ENCODE measurements at places on chromosomes 12 and 14.

DNA sequence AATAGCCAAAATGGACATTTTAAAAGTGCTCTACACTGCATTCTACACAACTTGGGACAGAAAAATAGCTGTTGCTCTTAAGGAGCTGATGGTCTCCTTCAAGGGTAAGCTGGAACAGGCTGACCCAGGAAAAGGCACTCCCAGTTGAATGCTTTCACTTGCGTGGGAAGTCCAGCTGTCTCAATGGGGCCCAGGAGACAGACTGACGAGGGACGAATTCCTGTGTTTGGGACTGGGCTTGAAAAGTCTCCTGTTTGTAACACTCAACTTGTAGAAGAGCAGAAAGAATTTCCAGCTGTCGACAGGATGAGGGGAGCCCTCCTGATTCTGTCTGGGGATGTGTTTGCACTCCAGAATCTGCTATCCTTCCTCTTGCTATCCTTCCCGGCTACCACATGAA, 180.8 kb downstream of the ZFP36L1 start:
- H3K27me3 ChIP-seq = no peaks in the 10 kb centered on the region
- no peak for DNase-seq
- H3K4me1 ChIP-seq = no peaks in the 10 kb centered on the region
- H3K36me3 ChIP-seq = peaks cover 26% of the 10 kb centered on the region
- H3K27ac ChIP-seq = no peak overlapping the region

GRCh38 chr14:56562883-56563282, 16.7 kb upstream of the TMEM260 start:
- no peaks in the 10 kb centered on the region for H3K4me1 ChIP-seq
- no peak overlapping the region for H3K27ac ChIP-seq
- H3K4me3 ChIP-seq = no peak overlapping the region
- DNase-seq = no peak
- H3K27me3 ChIP-seq = peaks cover 52% of the 10 kb centered on the region

- no peaks in the 10 kb centered on the region for H3K27me3 ChIP-seq
- no peak for DNase-seq
- H3K4me3 ChIP-seq = no peak overlapping the region
- H3K27ac ChIP-seq = no peak overlapping the region
Observed at GRCh38 chr12:78226763-78227162, 396.1 kb downstream of the NAV3 start.

DNA sequence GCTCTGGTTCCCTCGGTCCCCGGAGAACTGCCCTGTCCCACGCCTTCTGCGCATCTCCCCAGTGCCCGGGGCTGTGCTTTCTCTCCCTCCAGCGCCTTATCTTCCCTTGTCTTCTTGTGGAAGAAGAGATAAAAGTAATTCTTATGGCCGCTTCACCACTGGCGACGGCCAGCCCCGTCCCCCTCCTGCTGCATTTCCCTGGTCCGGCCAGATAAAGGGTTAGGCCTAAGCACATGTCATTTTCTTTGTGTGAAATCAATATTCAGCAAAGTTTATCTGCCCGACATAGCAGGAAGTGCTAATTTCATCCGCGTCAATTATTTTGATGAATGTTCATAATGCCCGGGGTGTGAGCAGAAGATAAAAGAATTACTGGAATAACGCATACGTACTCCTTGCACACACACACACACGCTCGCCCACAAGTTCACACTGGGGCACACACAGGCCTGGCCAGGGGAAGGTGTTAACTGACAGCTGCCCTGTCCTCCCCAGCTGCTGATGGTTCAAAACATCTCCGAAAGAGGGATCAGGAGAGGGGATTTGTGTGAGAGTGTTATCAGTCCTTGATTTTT, 177.7 kb upstream of the LHX5 start:
- DNase-seq = no peak
- H3K4me3 ChIP-seq = no peak overlapping the region
- peaks cover 58% of the 10 kb centered on the region for H3K27me3 ChIP-seq

DNA sequence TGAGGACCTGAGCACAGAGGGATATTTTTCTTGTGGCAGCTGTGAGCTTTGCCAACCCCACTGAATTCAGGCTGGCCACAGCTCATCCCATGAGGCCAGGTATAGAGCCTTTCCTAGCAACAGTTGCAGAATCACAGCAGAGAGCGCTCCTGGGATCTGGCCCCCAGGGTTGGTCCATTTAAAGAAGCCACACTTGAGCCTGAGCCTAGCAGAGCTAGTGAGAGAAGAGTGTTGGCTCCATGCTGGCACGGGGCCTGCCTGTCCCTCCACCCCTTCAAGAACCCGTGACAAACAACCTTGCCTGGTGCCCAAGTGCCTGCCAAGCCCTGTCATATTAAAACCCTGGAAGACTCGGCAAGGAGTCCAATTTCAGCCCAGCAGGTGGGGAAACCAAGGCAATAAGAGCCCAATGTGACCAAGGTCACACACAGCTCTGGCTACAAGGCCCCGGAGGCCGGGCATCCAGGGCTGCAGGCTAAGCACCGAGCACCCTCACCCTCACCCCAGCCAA, 91.6 kb downstream of the LRRC74A start:
- no peaks in the 10 kb centered on the region for H3K36me3 ChIP-seq
- peak overlapping the region; percentile 89 for H3K27ac ChIP-seq
- peak overlapping the region; percentile 63 for H3K4me3 ChIP-seq
- no peaks in the 10 kb centered on the region for H3K27me3 ChIP-seq
- no peak for DNase-seq

DNA sequence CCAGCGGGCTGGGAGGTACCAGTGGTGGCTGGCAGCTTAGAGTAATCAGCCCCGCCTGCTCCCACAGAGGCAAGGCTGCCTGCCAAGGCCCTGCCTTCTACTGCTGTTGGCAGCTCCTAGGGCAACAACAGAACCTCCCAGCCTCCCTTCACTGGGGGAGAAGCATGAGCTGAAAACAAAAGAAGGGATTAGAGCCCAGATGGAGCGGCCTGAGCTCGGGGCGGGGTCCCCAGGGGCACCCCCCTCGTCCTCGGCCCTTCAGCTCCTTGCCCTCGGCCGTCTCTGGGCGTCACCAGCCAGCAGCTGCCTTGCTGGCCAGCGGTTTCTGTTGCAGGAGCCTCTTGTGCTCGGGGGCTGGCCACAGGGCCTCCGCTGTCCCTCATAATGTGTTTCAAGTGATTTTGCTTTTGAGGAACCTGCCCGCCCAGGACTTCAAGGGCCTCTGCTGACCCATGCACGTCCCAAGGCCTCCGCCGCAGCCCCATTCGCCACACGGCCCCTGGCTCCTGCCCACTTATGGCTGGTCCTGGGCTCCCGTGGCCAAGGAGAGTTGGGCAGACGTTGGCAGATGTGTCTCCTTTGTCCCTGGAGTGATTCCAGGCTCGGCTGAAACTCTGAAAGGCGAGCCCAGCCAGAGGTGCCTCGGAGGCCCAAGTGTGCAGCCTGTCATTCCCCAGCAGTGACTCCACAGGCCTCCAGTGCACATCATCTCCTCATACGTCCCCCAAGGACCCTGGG, 49.7 kb downstream of the PSMA6 start:
- H3K27ac ChIP-seq = peak overlapping the region; percentile 6
- no peak overlapping the region for H3K4me3 ChIP-seq
- DNase-seq = no peak
- no peaks in the 10 kb centered on the region for H3K36me3 ChIP-seq
- H3K4me1 ChIP-seq = peaks cover 15% of the 10 kb centered on the region

DNA sequence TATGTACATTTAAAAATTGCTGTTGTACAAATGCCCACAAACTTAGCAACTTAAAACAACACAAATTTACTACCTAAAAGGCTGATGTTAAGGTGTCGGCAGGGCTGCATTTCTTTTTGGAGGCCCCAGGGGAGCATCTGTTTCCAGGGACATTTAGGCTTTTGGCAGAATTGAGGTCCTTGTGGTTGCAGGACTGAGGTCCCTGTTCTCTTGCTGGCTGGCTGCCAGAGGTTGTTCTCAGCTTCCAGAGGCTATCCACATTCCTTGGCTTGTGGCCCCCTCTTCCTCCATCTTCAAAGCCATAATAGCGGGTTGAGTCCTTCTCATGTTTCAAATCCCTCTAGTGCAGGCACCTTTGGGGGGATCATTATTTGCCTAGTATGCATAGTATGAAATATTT, 22.4 kb upstream of the KRT83 start:
- H3K27me3 ChIP-seq = peaks cover 5% of the 10 kb centered on the region
- no peak overlapping the region for H3K27ac ChIP-seq
- DNase-seq = no peak
- H3K4me1 ChIP-seq = no peaks in the 10 kb centered on the region
- H3K36me3 ChIP-seq = no peaks in the 10 kb centered on the region

- DNase-seq = no peak
- H3K4me1 ChIP-seq = no peaks in the 10 kb centered on the region
Observed at GRCh38 chr12:111135293-111135832, 215.0 kb upstream of the MYL2 start.

DNA sequence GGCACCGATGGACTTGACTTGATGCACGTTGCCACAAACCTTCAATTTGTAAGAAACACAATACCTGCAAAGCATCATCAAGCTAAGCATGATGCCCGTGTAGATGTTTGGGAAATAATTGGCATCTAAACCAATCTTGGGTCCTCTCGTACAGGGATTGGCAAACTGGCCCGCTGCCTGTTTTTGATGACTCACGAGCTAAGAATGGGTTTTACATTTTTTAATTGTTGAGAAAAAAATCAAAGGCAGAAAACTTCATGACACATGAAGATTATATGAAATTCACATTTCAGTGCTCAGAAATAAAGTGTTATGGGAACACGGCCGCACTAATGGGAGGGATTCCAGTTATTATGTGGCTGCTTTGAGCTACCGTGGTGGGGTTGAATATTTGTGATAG, 10.9 kb downstream of the MTA1 start:
- H3K27ac ChIP-seq = no peak overlapping the region
- peaks cover 38% of the 10 kb centered on the region for H3K36me3 ChIP-seq
- H3K4me1 ChIP-seq = peaks cover 12% of the 10 kb centered on the region

DNA sequence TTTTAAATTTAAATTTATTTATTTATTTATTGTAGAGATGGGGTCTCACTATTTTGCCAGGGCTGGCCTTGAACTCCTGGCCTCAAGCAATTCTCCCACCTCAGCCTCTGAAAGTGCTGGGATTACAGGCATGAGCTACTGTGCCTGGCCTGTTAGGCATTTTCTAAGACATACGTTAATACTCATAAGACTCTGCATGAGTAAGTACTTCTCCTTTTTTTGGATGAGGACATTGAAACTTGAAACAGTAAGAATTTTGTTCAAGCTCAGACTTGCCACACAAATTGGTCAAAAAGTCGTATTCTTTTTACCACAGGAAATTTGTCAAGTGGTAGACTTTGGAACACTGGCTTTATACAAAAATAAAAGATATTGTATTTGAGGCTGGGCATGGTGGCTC, 187.4 kb upstream of the RASSF8 start:
- no peaks in the 10 kb centered on the region for H3K27me3 ChIP-seq
- DNase-seq = no peak

DNA sequence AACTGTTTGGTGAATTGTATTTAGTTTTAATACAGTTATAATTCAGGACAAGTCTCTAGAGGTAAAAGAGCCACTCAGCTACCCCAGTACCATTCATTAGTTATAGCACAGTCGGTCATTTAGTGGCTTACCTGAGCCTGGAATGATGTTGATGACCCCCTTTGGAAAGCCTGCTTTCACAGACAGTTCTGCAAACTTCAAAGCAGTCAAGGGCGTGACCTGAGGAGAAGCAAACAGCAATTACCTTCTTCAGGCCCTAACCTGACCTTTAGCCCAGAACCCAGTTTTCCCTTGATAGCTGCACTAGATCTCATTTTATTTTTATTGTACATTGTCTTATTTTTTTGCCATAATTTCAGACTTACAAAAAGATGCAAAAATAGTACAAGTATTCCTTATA, 43.8 kb downstream of the ALDH1L2 start:
- no peak overlapping the region for H3K4me3 ChIP-seq
- no peak for DNase-seq
- H3K27me3 ChIP-seq = no peaks in the 10 kb centered on the region

- no peak overlapping the region for H3K4me3 ChIP-seq
- H3K4me1 ChIP-seq = no peaks in the 10 kb centered on the region
- no peaks in the 10 kb centered on the region for H3K27me3 ChIP-seq
- no peak for DNase-seq
- no peak overlapping the region for H3K27ac ChIP-seq
Observed at GRCh38 chr12:28814246-28814645, 334.8 kb upstream of the FAR2 start.

GRCh38 chr14:72743626-72744025, 150.3 kb downstream of the DPF3 start:
- H3K36me3 ChIP-seq = peaks cover 7% of the 10 kb centered on the region
- no peak overlapping the region for H3K4me3 ChIP-seq
- no peak for DNase-seq
- H3K27ac ChIP-seq = no peak overlapping the region
- no peaks in the 10 kb centered on the region for H3K27me3 ChIP-seq

GRCh38 chr12:27383429-27384260, 51.0 kb downstream of the BMAL2 start:
- no peak overlapping the region for H3K27ac ChIP-seq
- peak; percentile 77 for DNase-seq
- H3K4me3 ChIP-seq = no peak overlapping the region
- no peaks in the 10 kb centered on the region for H3K36me3 ChIP-seq
- no peaks in the 10 kb centered on the region for H3K4me1 ChIP-seq
- no peaks in the 10 kb centered on the region for H3K27me3 ChIP-seq

GRCh38 chr14:89342049-89342448, 75.0 kb downstream of the FOXN3 start:
- no peaks in the 10 kb centered on the region for H3K27me3 ChIP-seq
- peaks cover 45% of the 10 kb centered on the region for H3K4me1 ChIP-seq
- no peak for DNase-seq
- peaks cover 14% of the 10 kb centered on the region for H3K36me3 ChIP-seq
- H3K27ac ChIP-seq = no peak overlapping the region
- H3K4me3 ChIP-seq = no peak overlapping the region

GRCh38 chr12:107704041-107704440, 18.4 kb downstream of the PWP1 start:
- peaks cover 80% of the 10 kb centered on the region for H3K36me3 ChIP-seq
- H3K27me3 ChIP-seq = no peaks in the 10 kb centered on the region
- H3K4me1 ChIP-seq = no peaks in the 10 kb centered on the region
- no peak for DNase-seq
- H3K4me3 ChIP-seq = no peak overlapping the region
- H3K27ac ChIP-seq = no peak overlapping the region

DNA sequence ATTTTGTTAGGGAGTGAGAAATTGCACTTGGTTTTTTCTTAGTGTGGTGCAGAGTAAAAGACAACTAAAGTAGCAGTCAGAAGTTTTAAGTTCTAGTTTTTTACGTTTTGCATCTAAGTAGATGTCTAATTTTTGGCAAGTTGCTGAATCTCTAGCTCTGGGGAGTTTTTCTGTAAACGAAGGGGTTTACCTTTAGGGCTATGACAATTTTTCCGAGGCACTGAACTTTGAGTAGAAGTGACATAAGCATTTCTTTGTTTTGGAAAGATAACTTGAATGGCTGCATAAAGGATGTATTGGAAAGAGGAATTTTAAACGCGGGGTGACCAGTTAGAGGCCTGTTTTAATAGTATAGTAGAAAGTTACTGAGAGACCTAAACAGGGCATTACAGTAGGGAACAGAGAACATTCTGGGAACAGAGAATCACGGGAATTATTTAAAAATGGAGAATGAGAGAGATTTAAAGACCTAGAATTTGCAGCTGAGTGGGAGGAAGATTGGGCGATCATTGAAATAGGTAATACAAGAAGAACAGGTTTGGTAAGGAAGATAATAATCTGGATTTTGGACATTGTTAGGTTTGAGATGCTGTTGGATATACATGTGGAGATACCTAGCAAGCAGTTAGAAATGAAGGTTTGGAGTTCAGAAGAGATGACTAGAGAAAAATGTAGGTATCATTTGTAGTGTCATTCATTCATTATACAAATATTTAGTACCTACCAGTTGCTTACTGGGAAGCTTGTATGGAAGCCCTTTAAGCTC, 1.2 kb downstream of the ZNF410 start:
- DNase-seq = no peak
- peaks cover 4% of the 10 kb centered on the region for H3K36me3 ChIP-seq
- peak overlapping the region; percentile 96 for H3K4me3 ChIP-seq
- H3K27ac ChIP-seq = no peak overlapping the region
- no peaks in the 10 kb centered on the region for H3K27me3 ChIP-seq
- H3K4me1 ChIP-seq = peaks cover 42% of the 10 kb centered on the region

All from neural crest cell (in vitro differentiated cells).